ENCODE measurements at places on chromosomes 11 and 22.

GRCh38 chr11:126337474-126338241 lies 17.8 kb upstream of the ST3GAL4 start:
- DNase-seq: peak; percentile 43
- no peak overlapping the region for H3K4me3 ChIP-seq
- H3K27ac ChIP-seq: no peak overlapping the region
- peaks cover 30% of the 10 kb centered on the region for H3K4me1 ChIP-seq
- H3K27me3 ChIP-seq: no peaks in the 10 kb centered on the region

GRCh38 chr11:126544108-126545056 lies 188.9 kb downstream of the ST3GAL4 start:
- peaks cover 24% of the 10 kb centered on the region for H3K27me3 ChIP-seq
- no peak for DNase-seq
- H3K4me3 ChIP-seq: no peak overlapping the region
- no peaks in the 10 kb centered on the region for H3K4me1 ChIP-seq

DNA sequence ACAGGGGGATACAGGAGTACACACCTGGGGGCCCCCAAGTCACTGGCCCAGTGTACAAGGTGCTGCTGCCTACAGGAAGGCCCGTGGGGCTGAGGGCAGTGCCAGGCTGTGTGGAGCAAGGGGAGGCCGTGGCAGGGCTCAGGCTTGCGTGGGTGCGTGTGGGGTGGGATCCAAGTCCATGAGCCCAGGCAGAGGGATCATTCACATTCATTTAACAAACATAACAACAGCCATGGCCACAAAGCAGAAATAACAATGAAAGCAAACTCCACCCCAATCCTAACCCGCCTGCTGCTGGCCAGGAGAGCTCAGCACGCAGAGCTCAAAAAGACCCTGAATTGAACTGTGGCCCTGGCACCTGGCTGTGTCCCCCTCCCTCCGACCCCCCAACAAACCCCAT lies 17.0 kb upstream of the SCGB1A1 start:
- no peak overlapping the region for H3K27ac ChIP-seq
- no peaks in the 10 kb centered on the region for H3K36me3 ChIP-seq
- DNase-seq: no peak
- no peaks in the 10 kb centered on the region for H3K27me3 ChIP-seq
- H3K4me1 ChIP-seq: no peaks in the 10 kb centered on the region

DNA sequence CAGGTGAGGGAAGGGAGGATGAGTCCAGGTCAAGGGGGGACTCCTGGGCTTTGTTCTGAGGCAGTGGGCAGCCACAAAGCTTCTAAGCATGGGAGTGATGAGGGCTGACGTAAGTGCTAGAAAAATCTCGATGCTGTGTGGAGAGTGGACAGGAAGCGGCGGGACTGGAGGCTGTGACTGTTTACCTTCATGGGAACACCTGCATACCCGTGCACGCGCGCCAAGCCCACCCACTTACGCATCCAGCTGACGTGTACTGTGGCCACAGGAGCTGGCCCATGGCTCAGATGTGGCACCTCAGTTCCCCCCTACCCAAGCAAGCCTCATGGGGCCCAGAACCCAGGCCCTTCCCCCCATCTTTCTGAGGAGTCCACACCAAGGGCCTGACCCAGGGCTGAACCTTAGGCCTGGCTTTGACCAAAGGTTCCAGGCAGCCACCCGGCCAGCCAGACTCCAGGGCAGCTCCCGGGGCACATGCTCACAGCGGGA lies 14.0 kb downstream of the MYRF start:
- no peaks in the 10 kb centered on the region for H3K4me1 ChIP-seq
- no peaks in the 10 kb centered on the region for H3K27me3 ChIP-seq
- no peaks in the 10 kb centered on the region for H3K36me3 ChIP-seq
- no peak overlapping the region for H3K4me3 ChIP-seq
- H3K27ac ChIP-seq: no peak overlapping the region

DNA sequence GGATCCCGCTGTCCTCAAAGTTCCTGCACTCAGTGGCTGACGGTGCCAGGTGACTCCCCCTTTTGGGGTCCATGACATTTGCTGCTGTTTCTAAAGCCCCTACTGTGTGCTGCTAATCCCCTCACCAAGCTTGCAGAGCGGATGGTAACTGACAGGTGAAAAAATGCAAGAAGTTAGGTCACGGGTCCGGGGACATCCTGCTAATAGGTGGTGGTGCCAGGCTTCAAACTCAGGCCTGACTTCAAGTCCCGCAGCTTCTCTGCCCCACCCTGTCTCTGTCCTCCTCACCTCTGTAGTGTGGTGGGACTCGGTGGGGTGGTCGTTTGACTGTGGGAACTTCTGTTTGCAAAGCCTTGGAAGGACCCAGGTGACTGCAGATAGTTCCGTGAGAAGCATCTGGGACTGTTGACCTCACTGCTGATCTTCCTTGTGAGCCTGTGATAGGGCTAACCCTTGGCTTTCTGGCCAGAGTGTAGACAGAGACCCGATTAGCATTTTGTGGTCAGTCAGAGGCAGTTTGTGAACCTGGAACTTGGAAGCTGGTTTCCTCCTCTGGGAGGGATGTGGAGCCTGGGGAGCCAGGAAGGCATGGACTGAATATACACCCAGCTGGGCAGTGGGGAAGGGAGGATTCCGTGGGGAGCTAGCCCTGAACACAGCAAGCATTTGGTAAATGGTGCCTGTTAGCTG lies 115.4 kb upstream of the OR4B1 start:
- no peak overlapping the region for H3K27ac ChIP-seq

- H3K27me3 ChIP-seq: no peaks in the 10 kb centered on the region
- no peak for DNase-seq
- H3K27ac ChIP-seq: no peak overlapping the region
- H3K4me3 ChIP-seq: no peak overlapping the region
- H3K36me3 ChIP-seq: peaks cover 9% of the 10 kb centered on the region
- H3K4me1 ChIP-seq: no peaks in the 10 kb centered on the region
These were observed 63.6 kb downstream of the DENND5A start for GRCh38 chr11:9201372-9202162.

DNA sequence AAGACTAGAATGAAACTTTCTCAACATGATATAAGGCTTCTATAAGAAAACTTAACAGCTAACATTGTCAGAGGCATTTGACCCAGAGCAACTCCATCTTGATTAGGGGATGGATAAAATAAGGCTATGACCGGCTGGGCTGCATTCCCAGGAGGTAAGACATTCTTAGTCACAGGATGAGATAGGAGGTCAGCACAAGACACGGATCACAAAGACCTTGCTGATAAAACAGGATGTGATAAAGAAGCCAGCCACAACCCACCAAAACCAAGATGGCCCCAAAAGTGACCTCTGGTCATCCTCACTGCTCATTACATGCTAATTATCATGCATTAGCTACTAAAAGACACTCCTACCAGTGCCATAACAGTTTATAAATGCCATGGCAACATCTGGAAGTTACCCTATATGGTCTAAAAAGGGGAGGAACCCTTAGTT lies 135.2 kb downstream of the TTC28 start:
- H3K36me3 ChIP-seq: no peaks in the 10 kb centered on the region
- no peak overlapping the region for H3K4me3 ChIP-seq
- no peak overlapping the region for H3K27ac ChIP-seq
- H3K4me1 ChIP-seq: peaks cover 10% of the 10 kb centered on the region
- no peaks in the 10 kb centered on the region for H3K27me3 ChIP-seq

- no peaks in the 10 kb centered on the region for H3K27me3 ChIP-seq
- no peak overlapping the region for H3K27ac ChIP-seq
- H3K36me3 ChIP-seq: no peaks in the 10 kb centered on the region
- no peaks in the 10 kb centered on the region for H3K4me1 ChIP-seq
- H3K4me3 ChIP-seq: no peak overlapping the region
- DNase-seq: no peak
These were observed 72.8 kb downstream of the ARHGAP42 start for GRCh38 chr11:100759856-100760255.

GRCh38 chr11:13160346-13160745 lies 117.2 kb upstream of the BMAL1 start:
- peaks cover 20% of the 10 kb centered on the region for H3K4me1 ChIP-seq
- H3K4me3 ChIP-seq: no peak overlapping the region
- no peaks in the 10 kb centered on the region for H3K27me3 ChIP-seq

DNA sequence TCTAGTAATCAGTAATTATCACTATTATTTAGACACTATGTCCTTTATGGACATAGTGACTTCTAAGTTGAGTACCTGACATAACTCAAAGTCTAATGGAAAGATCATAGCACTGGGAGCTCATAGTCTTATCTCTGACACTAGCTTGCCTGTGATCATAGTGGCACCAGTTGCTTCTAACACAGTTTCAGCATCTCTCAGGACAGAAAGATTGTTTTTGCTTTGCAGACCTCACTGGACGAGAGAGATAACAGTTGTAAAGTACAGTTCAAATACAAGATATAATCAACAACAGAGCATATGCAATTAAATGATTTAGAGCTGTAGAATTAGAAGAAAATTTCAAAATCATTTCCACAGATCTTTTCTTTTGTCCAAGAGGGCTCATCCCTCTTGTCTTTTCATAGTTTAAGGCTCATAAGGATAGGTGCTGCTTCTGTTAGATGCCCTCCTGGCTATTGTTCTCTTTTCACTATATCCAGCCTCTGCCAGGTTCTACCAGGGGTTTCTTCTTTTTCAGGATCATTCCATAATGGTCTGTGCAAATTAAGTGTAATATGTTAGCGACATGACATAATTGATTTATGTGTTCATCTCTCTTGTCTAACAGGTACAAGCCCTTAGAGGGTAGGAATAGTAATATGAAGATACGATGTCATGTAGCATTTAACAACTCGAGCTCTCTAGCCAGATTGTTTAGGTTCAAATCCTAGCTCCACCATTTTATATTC lies 1175.4 kb upstream of the TENM4 start:
- H3K4me3 ChIP-seq: no peak overlapping the region
- H3K4me1 ChIP-seq: no peaks in the 10 kb centered on the region
- no peak for DNase-seq
- H3K27ac ChIP-seq: no peak overlapping the region
- no peaks in the 10 kb centered on the region for H3K27me3 ChIP-seq
- no peaks in the 10 kb centered on the region for H3K36me3 ChIP-seq

DNA sequence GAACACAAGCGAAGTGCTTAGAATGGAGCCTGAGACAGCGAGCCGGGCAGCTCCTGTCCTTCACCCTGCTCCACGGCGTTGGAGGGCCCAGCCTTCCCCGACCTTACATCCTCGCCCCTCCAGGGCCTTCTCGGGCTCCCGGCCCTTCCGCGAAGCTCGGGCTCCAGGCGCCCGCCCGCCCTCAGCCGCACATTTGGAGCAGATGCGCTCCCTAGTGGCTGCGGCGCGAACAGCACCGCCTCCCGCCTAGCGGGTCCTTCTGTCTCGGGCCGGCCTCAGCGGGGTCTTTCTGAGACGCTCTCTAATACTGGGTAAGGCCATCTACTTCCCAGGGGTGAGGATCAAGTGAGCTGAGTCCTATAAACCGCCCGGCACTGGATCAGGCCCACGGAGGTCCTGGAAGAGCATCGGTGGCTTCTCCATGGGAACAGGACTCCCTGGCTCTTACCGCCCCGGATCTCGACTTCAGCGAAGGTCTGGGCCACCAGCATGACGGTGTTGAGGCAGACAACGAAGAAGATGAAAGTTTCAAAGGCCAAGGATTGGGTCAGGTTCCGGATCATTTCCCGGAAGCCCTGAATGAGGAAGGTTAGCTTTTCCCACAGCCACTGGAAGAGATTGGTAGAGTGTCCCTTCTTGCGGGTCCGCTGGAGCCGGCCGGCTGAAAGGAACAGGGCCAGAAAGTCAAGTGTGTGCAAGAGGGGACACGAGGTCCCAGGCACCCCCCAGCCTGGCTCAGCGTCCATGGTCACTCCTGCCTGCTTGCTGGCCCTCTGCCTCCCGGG lies 3.7 kb downstream of the CATSPER1 start:
- H3K36me3 ChIP-seq: no peaks in the 10 kb centered on the region
- H3K27ac ChIP-seq: no peak overlapping the region
- H3K4me1 ChIP-seq: peaks cover 11% of the 10 kb centered on the region
- no peak overlapping the region for H3K4me3 ChIP-seq

DNA sequence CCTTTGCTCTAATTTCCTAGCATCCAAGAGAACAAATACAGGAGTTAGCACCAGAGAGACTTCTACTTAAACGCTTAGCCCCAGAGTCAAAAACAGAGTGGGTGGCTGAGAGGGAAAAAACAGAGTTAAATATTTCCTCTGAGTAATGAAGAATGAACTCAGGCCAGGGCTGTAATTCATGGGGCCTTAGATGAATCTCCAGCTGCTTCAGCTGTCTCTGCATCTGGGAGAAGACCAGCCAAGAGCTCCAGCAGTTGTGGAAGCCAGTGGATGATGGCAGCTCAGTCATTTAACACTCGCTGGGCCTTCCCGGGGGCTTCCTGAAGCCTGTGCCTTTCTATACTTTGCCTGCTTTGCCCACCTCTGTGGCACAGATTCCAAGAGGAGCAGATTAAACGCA lies 5.7 kb upstream of the ADAMTS15 start:
- no peak overlapping the region for H3K4me3 ChIP-seq
- no peaks in the 10 kb centered on the region for H3K4me1 ChIP-seq
- H3K27ac ChIP-seq: no peak overlapping the region

DNA sequence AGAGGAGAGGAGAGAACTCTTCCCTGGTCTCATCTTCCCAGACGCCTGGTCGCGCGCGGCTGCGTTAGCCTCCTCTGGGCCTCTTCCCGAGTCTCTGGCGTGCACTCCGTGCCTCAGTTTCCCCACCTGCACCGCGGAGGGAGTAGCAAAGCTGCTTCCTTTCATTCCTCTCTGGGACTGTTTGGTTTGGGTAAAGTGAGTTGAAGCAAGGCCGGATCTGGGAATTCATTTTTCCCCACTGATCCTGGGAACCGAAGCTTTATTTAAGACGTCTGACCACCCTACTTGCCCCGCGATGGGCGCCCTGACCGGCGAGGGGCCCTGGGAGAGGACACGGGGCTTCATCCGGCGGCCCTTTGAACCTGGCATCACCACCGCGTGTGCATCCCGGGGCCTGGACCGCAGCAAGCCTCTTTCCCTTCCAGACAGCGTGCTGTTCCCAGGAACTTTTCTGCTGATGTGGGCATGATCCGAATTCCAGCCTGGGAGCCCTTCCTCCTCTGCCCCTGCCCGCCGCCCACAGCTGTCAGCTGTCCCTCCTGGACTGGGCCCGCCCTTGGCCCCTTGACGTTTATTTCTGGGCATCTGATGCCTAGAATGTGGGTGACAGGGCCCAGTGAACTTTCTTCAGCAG lies 758 bp downstream of the LDLRAD3 start:
- no peaks in the 10 kb centered on the region for H3K36me3 ChIP-seq
- H3K27me3 ChIP-seq: no peaks in the 10 kb centered on the region
- H3K27ac ChIP-seq: peak overlapping the region; percentile 43

All from RWPE2 (cell line).